ENCODE measurements at places on chromosomes 1 and 21. TPM values are rescaled to one million over a fixed set of nuclear protein-coding genes. Genes with fewer than 3 reads are reported as not detected.

The CR2 gene
- 1.3 TPM for total RNA-seq

The TRIM45 gene
- total RNA-seq = 21.6 TPM

The PYHIN1 gene
- total RNA-seq = 1.2 TPM

The LMO4 gene
- 65.6 TPM for total RNA-seq

The WNT9A gene
- 3.5 TPM for total RNA-seq

The LAD1 gene
- total RNA-seq = 0.71 TPM

The IFI44L gene
- total RNA-seq = 12.0 TPM

The CHIA gene
- not detected for total RNA-seq

The OR6N1 gene
- total RNA-seq = not detected

The CPTP gene
- total RNA-seq = 64.4 TPM

The TNFRSF14 gene
- 45.1 TPM for total RNA-seq

The NT5C1A gene
- 3.2 TPM for total RNA-seq

The SEC16B gene
- 5.9 TPM for total RNA-seq

The LCE2A gene
- not detected for total RNA-seq

The OR2T2 gene
- total RNA-seq = not detected

The TNFRSF25 gene
- total RNA-seq = 13.4 TPM

The C1orf87 gene
- 12.6 TPM for total RNA-seq

The IL22RA1 gene
- 0.93 TPM for total RNA-seq

Measured in testis (tissue), 5 donors.